ENCODE measurements at places on chromosomes 1 and 21.
A peak's percentile ranks its signal among the peaks of the same experiment; 100 is the strongest.

GRCh38 chr1:12201352-12202189 lies 28.3 kb upstream of the VPS13D start:
- no peak for DNase-seq

GRCh38 chr1:187943606-187944403 lies 1115.1 kb downstream of the PLA2G4A start:
- no peak for DNase-seq

DNA sequence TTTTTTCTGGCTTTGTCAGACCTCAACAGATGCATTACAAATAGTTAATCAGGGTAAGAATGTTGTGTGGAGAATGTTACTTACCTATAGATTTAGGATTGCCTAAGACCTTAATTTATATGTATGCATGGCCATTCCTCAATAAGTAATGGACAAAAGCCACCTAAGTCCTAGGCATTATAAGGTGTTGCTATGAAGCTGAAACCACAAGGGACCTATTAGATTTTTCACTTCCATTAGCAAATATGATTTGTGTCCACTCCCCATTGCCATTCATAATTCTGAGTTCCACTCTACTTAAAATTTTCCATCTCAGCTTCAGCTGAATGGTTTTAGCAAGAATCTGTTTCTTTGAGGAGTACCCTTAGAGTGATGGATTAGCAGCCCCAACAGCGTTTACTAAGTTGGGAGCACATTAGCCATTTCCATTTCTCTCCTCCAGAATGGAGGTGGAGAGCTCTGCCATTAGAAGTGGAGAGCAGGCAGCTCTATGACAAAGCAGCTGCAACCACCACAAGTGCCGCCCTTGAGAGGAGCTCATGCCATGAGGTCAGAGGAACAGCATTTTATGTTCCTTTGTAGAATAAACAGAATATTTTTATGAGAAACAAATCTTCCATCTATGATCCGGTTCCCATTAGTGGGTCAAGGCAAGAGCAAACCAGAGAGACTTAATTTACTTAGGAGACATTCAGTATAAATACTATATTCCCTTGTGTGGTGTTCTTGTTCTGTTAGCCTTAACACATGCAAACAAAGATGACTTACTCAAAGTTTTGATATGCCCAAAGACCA lies 28.9 kb upstream of the C1orf87 start:
- DNase-seq = no peak

GRCh38 chr1:173205146-173206051 lies 1.7 kb downstream of the TNFSF4 start:
- no peak for DNase-seq

GRCh38 chr1:79614106-79614505 lies 607.6 kb upstream of the ADGRL4 start:
- DNase-seq = no peak

DNA sequence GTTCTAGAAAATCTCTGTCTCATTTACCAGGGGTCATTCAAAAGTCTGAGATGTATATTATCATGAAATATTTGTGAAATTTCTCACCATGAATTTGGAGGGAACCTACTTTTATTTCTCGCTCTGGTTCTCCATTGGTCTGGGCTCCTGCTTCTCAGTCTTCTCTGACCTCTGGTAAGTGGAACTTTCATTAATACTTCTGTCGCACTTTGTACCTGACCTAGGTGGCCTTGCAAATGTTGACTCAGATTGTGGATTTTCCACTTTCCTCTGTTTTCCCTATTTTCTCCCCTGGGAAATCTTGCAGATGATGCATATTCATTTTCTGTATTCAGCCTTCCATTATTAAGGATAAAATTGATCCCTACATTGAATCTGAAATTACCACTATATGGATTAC lies 53.2 kb downstream of the LRIG2 start:
- DNase-seq = no peak

- DNase-seq = no peak
Measured at GRCh38 chr1:228299211-228299610, 91.4 kb downstream of the OBSCN start.

- no peak for DNase-seq
Measured at GRCh38 chr21:20250337-20250736, 747.9 kb upstream of the NCAM2 start.

GRCh38 chr1:118487932-118488331 lies 302.9 kb upstream of the SPAG17 start:
- no peak for DNase-seq

DNA sequence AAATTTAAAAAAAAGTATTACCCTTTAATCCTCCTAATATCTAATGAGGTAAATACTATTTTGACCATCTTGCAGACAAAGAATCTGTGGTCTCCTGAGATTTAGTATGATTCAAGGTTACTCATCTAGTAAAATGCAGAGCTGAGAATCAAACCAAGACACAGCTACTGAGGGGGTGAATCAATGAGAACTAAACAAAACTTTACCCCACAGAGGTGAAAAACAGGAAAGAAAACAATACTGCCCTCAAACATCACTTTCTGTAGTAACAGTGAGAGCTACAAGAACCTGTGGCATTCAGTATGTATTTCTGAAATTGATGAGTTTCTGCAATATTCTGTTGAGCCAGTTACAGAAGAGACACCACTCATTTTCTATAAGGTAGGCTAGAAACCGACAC lies 85.1 kb downstream of the JAK1 start:
- DNase-seq = no peak

DNA sequence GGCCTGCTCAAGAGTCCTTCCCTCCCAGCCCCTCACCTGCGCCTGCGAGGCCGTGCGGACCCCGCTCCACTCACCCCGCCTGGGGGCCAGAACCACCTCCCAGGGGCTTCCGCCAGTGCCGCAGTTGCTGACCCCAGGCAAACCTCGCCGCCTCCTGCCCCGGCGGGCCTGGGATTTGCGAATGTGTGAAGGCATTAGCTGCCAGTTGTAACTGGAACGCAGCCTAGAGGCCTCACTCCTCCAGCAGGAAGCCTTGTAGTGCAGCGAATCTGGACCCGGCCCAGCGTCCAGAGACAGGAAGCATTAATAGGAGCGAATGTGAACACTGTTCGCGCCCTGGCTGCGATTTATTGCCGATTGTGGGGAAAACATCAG lies 140.9 kb upstream of the ARHGEF16 start:
- DNase-seq = peak; percentile 83

GRCh38 chr1:186765446-186765845 lies 63.3 kb upstream of the PLA2G4A start:
- no peak for DNase-seq

- no peak for DNase-seq
Measured at GRCh38 chr1:100536031-100536430, 1.9 kb upstream of the GPR88 start.

- no peak for DNase-seq
Measured at GRCh38 chr1:73611681-73612080, 586.3 kb downstream of the LRRIQ3 start.

DNA sequence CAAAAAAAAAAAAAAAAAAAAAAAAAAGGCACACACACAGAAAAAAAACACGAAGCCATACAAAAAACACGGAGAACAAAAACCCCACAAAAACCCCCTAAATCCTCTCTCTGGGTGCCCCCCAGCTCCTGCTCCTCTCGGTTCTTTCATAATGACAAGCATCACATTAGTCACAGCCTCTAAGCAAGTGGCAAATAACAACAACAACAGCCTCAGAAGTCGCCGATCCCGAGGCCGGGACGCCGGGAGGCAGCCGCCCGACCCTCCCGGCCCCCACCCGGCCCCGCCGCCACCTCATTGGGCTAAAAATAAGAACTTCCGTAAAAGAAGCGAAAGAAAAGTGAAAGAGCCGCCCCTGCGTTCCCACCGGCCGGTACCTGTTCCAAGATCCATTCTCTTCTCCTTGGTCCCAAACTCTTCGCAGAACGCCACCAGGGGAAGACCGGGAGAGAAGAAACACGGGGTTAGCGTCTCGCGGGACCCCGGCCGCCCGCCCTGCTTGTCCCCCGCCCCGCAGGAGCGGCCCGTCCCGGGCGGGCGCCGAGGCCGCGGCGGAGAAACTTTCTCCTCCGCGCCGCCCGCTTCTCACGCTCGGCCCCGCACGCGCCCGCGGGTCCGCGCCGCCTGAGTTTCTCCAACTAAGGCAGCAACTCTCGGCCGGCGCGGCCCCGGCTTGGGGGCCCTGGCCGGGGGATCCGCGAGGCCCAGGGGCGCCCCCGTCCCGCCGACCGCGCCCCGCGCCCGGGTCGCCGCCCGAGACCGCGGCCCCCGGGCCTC lies 102.8 kb downstream of the CASZ1 start:
- no peak for DNase-seq

- no peak for DNase-seq
Measured at GRCh38 chr1:90718411-90719329, 1.6 kb upstream of the BARHL2 start.

- DNase-seq = no peak
Measured at GRCh38 chr21:15564907-15565306, 164.9 kb upstream of the USP25 start.

- DNase-seq = no peak
Measured at GRCh38 chr1:244779410-244779809, 56.0 kb upstream of the COX20 start.

DNA sequence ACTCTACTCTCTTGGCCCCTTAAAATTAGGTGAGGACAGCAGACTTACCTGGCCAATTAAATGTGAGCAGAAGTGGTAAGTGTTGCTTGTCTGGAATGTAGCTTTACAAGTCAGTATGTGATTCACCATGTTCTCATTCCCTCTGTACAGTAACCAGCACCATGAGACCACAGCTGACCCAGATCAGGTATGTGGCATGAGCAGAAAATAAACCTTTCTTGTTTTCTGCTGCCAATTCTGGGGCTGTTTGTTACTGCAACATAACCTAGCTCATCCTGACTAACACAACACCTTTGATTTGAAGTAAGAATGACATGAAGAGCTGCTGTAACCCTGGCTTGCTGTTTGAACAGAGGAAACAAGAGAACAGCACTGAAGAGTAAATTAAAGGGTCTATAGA lies 24.9 kb downstream of the ITPKB start:
- DNase-seq = no peak

- no peak for DNase-seq
Measured at GRCh38 chr21:34546542-34546941, 34.5 kb upstream of the KCNE1 start.

- DNase-seq = no peak
Measured at GRCh38 chr1:67890857-67891256, 57.6 kb upstream of the GNG12 start.

GRCh38 chr1:117341123-117341522 lies 26.1 kb upstream of the MAN1A2 start:
- DNase-seq = no peak

DNA sequence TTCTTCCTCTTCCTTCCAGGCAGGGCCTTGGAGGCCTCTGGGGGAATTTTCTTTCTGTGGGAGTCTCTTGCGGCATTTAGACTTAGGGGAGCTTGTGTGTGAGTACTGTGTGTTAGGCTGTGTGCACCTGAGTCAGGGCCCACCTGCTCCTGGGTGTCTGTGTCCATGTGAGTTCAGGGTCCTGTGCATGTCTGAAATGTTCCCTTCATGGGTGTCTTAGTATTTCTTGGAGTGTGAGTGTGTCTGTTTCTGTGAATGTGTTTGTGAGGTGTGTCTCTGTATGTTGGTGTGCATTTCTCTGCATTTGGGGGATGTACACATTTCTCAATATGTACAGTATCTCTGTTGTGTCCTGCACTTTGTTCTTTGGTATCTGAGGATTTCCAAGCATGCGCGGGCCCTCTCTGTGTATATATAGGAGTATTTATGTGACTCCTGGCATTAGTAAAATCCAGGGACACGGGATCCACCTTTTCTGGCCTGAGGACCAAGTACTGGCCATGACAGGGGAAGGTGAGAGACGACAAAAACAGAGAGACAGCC lies 2.4 kb downstream of the TFAP2E start:
- DNase-seq = no peak

DNA sequence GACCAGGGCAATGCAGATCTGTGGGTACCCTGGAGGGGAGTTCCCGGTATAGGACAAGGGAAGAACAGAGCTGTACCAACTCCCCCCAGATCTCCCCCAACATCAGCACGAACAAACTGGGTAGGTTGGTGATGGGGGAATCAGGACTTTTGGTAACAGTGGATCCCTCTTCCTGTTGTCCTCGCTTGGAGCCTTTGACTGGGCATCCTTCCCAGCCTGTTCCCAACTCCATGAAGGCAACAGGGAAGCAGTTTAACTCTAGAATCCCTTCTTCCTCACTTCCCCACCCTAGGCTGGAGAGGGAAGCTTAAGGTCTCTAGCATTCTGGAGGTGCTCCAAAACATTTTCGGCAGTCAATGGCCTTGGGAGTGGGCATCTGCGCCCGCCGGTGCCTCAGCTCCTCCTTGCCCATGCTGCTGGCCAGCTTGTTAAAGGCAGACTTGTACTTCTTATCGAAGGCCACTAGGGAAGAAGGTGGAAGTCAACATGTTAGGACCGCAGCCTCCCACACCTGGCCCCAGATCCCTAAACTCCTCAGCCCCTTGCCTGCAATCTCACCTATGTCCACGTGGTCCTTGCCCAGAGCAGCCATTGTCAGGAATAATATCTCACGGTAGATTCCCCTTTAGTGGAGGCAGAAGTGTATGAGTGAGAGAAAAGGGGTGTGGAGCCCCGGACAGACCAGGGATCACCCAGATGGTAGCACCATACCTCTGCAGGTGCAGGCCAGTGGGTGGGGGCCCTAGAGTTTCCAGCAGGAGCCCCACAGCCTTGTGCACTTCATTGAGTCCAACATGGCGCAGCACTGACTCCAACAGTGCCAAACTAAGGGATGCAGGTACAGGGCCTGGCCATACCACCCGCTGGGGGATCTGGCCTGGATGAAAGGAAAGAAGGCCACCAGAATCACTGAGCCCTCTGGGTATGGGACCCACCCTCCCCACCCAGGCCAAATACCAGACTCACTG lies 7.5 kb upstream of the GATAD2B start:
- DNase-seq = no peak

DNA sequence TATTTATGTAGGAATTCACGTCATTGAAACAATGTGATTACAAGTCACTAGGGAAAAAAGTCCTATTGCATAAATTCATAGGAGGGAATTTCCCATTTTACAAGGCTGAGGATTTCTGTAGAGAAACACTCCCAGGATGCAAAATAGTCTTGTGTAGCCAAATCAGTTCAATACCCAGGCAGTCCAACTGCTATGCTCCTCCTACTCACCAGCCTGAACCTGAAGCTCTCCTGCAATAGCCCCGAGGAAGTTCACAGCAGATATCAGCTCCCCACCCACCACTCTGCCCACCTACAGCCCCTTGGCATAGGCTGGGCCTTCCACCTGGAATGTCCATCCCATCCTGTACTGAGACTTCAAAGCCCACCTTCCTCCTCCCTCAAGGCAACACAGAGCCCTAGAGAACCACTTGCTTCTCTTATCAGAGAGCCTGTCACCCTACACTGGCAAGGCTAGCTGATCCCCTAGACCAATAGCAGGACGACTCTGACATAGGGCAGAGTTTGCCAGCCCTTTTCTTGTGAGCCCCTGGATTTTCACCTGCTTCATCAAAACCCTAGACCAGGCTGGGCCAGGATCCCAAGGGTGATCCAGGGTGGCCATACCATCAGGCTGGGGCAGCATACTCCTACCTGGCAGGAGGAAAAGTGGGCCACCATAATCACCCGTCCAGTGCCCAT lies 1.5 kb downstream of the LSS start:
- DNase-seq = no peak

All from breast epithelium (tissue), 4 donors.